ENCODE measurements at places on chromosomes 6 and 20.

GRCh38 chr20:1287306-1287705 lies 21.2 kb downstream of the SNPH start:
- H3K27me3 ChIP-seq = no peaks in the 10 kb centered on the region
- DNase-seq = no peak
- H3K4me3 ChIP-seq = no peak overlapping the region
- H3K27ac ChIP-seq = no peak overlapping the region
- H3K36me3 ChIP-seq = no peaks in the 10 kb centered on the region

DNA sequence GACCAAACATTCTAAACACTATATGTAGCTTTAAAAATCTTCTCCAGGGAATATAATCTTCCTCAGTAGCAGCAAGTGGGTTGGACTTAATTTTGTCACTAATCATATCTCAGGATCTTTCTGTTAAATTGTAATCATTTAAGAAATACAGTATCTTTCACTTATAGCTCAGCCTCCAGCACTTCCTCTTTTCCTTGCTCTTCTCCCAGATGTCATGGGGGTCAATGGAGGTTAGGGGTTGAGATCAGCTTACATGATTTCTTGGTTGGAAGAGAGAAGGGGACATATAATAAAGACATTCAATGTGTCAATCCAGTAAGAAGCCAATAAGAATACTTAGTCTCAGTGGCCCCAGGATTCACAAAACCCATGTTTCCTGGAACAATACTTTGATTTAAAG lies 15.7 kb upstream of the REPS1 start:
- H3K36me3 ChIP-seq = no peaks in the 10 kb centered on the region
- peaks cover 96% of the 10 kb centered on the region for H3K27me3 ChIP-seq
- no peak overlapping the region for H3K4me3 ChIP-seq
- no peak overlapping the region for H3K27ac ChIP-seq
- no peak for DNase-seq
- H3K4me1 ChIP-seq = no peaks in the 10 kb centered on the region

DNA sequence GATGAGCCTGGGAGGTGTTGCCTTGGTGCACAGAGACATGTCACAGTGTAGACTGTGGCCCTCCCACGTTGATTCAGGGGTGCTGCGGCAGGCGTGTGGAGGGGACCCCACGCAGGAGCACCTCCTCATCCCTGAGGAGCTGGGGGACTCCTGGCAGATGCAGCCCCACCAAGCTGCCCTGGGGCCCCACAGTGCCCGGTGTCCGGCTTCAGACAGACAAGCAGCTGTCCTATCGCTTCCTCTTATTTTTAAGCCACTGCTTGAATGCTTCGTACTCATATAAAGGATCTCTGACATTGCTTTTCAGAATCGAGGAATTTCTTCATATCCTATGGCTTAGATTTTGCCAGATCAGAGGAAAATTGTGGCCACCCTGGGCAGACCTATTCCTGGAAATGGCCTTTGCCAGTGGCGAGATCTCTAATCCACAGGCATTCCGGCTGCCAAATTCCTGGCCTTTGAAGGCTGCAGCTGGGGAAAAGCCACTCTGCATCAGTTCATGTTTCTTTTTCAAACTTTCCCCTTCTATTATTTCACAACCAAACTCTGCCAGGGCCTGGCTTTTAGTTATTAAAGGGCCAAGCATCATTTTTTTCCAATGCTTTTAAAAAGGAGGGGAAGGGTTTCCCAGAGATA lies 337.0 kb downstream of the THBS2 start:
- H3K27ac ChIP-seq = no peak overlapping the region
- no peaks in the 10 kb centered on the region for H3K36me3 ChIP-seq
- H3K27me3 ChIP-seq = no peaks in the 10 kb centered on the region
- H3K4me3 ChIP-seq = no peak overlapping the region

DNA sequence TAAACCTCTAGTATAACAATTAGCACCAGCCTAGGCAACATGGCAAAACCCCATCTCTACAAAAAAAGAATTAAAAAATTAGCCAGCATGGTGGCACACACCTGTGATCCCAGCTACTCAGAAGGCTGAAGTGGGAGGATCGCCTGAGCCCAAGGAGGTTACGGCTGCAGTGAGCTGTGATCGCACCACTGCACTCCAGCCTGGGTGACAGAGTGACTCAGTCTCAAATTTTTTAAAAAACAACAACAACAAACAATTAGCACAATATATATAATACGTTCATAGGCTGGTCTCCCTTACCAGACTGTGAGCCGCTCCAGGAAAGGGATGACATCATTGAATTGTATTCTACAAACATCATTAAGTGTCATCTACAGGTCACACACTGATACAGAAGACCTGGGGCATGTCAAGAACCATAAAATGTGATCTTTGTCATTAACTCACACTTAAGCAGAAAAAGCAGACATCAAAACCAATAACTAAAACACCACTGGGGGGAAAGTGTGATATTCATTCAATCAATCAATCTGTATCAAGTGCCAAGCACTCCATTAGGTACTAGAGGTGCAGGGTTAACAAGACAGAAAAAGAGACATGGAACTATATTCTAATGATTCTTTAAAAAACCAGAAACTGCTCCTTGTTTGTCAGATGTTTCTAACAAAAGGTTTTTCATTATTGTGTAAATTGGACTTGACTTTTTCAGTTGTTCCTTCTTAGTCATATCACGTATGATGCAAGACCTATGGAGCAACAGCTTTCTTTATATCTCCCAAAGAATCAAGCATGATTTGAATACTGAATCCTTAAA lies 17.8 kb downstream of the MAP3K5 start:
- H3K4me1 ChIP-seq = no peaks in the 10 kb centered on the region
- H3K4me3 ChIP-seq = no peak overlapping the region
- no peaks in the 10 kb centered on the region for H3K36me3 ChIP-seq

DNA sequence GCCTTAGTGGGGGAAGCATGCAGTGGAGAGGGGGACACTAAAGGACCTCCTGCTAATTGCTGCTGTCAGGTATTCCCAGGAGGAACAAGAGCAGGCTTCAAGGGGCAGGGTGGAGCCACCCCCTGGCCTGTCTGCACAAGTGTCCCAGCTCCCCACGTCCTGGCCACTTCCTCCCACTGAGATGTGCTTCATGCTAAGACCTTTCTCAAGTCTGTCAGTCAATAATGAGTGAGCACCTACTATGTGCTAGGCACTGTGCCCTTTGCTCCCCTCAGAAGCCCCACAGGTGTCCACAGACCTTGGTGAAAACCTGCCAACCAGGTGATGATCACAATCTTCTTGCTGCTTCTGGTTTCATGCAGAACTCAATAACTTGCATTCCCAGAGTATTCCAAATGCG lies 147.9 kb downstream of the UNC5CL start:
- H3K4me3 ChIP-seq = no peak overlapping the region
- peaks cover 5% of the 10 kb centered on the region for H3K4me1 ChIP-seq
- no peaks in the 10 kb centered on the region for H3K27me3 ChIP-seq
- H3K27ac ChIP-seq = no peak overlapping the region
- H3K36me3 ChIP-seq = no peaks in the 10 kb centered on the region

DNA sequence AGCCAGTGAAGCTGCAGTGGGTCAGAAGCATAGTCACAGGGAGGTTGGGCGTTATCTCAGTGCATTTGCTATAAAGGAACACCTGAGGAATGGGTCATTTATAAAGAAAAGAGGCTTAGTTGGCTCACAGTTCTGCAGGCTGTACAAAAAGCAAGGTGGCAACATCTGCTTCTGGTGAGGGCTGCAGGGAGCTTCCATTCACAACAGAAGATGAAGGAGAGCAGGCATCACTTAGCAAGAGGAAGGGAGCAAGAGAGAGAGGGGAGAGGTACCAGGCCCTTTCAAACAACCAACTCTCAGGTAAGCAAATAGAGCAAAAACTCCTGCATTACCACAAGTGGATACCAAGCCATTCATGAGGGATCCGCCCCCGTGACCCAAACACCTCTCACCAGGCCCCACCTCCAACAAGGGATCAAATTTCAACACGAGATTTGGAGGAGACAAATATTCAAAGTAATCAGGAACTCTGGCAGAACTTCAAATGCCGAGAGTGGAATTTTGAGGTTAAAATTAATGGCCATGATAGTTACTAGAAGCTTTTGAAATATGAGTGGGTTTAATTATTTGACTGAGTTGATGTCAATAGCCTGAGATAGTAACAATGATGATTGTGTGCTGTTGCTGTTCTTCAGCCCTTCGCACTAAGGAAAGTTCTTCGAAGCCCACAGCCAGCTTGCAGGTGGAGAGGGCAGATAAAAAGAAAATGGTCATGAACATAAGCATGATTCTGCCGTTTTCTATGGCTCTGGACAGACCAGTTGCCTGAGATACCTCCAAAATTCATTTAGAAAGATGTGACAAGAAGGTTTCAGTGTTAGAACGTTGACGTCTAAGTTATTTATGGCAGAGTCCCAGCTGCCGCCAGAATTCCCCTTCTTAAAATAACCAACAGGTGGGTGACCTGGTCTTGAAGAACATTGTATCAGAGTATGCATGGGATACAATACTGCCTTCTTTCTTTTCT lies 55.3 kb upstream of the ADTRP start:
- no peak overlapping the region for H3K4me3 ChIP-seq
- H3K27me3 ChIP-seq = no peaks in the 10 kb centered on the region
- H3K4me1 ChIP-seq = peaks cover 3% of the 10 kb centered on the region
- H3K27ac ChIP-seq = no peak overlapping the region
- no peaks in the 10 kb centered on the region for H3K36me3 ChIP-seq
- peak; percentile 65 for DNase-seq

DNA sequence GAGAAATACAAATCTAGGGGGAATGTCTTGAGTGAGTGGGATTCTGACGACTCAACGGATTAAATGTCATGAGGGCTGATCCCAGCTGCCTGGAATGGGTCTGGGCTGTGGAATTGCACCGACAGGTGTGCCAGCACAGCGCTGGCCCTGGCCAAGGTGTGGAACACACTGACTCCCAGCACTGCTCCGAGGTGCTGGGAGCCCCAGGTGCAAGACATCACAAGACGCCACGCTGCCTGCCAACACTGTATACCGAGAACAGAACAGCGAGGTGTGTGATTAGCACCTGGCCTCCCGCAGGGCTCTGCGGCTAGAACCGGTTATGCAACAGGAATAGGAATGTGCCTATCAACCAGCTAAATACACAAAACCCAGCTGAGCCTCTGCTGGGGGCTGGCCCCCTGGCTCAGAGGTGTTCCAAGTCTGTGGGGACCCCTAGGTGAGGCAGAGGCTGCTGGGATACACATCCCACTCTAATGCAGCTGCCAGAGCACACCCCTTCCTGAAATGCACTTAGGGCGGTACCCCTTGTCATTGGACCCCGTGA lies 24.8 kb upstream of the APMAP start:
- no peaks in the 10 kb centered on the region for H3K4me1 ChIP-seq
- no peak overlapping the region for H3K27ac ChIP-seq
- H3K36me3 ChIP-seq = no peaks in the 10 kb centered on the region
- no peak overlapping the region for H3K4me3 ChIP-seq
- no peaks in the 10 kb centered on the region for H3K27me3 ChIP-seq

Data from endodermal cell (in vitro differentiated cells).